LoVo (cell line): ENCODE measurements at places on chromosomes 12 and 14.

GRCh38 chr14:105589161-105589925 lies 63.0 kb downstream of the TMEM121 start:
- no peak for DNase-seq

DNA sequence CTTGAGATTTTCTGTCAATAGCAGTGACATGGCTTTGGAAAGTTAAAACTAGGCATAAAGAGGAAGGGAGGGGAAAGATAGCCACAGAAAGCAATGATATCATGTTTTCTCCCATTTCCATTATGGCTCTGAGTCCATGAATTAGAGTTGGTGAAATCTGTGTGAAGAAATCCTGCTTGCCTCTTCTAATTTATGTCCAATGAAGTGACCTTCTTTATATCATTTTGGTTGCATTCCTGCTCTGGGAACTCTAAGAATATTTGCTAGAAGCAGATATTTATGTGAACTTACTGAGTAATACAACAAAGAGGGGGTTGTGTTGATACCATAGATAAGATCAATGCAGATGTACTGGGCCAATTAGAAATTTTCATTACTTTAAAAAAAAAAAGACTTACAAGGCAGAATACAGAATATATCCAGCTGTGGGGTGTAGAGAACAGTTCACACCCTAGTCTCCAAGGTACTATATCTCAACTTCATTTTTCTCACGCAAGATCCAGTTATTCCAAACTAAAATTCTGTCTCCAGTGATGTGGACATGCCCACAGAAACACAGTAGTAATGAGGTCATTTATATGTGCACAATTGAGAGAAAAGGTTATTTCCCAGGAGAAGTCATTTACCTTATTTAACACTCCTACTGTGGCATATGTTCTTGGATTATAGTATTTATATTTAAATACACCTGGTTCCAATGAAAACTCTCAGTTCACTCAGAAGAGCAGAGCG lies 51.5 kb upstream of the KCNJ8 start:
- no peak for DNase-seq

DNA sequence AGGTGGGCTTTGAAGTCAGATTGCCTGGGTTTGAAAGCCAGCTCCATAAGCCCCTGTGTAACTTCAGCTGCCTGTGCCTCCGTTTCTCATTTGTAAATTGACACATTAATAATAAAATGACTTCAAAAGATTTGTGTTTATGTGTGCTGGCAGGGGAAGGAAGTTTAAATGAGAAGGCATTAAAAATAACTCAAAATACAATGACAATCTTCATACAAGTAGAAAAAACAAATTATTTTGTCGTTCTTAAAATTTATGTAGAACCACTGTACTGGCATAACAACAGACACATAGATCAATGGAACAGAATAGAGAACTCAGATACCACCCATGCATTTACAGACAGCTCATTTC lies 83.0 kb downstream of the PPM1A start:
- no peak for DNase-seq

DNA sequence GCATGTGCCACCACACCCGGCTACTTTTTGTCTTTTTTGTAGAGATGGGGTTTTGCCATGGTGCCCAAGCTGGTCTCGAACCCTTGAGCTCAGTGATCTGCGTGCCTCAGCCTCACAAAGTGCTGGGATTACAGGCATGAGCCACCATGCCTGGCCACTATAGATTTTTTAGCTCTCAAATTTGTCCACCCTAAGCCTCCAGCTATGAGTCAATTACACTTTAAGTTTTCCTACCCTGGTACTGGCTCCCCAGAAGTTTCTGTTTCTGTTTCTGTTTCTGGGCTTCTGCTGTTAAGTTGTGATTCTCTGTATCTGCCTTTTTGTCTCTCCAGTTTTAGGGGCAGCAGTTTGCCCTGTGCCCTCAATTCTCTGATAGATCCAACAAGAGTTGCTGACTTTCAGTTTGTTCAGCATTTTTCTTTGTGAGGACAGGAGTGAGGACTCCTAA lies 4.4 kb upstream of the TINF2 start:
- no peak for DNase-seq

DNA sequence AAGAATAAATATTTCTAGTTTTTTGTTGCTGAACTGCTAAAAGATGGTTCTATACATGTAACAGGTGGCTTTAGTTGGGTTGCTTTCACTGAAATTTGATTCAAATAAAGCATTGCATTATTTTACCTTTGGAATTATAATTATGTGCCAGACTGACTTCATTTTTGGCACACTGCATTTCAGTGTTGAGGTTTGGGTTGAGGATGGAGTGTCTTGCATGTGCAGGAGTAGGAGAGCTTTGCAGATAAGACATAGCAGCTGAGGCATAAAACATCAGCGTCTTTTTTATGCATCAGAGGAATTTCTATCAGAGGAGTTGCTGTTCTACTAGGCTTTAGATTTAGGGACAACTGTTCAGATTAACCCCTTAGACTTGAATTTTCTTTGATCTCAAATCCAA lies 17.2 kb downstream of the SAMD4A start:
- no peak for DNase-seq

DNA sequence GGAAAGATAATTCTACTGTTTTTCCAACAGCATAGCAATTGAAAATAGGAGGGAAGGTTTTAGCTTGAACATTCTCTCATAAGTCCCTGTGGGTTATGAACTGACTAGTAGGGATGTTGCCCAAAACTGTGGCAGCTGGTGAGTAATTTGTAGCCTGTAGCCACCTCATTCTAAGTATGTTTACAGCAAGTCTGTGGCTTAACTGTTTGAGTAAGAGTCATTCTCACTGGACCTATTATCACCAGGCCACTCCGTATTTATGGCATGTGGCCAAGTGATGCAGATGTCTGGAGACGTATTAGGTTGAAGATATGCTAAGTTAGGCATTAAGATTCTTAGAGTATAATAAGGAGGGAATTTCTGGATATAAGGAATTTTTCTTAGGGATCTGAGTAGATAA lies 458.3 kb downstream of the ETNK1 start:
- no peak for DNase-seq

GRCh38 chr12:49776413-49776812 lies 35.1 kb downstream of the TMBIM6 start:
- DNase-seq, result peak; percentile 86

- no peak for DNase-seq
Measured at GRCh38 chr12:126768517-126768916, 1498.5 kb upstream of the TMEM132C start.

GRCh38 chr14:75101491-75101890 lies 25.4 kb downstream of the NEK9 start:
- DNase-seq, result no peak
